ENCODE measurements at places on chromosomes 12 and 14.

GRCh38 chr14:83255015-83255726, 1721.5 kb upstream of the SEL1L start:
- DNase-seq = no peak

GRCh38 chr12:111868676-111869588, 26.9 kb downstream of the MAPKAPK5 start:
- DNase-seq = peak; percentile 48

- no peak for DNase-seq
Observed at GRCh38 chr12:110501399-110501751, 536 bp downstream of the VPS29 start.

GRCh38 chr14:64510825-64511671, 6.5 kb downstream of the ZBTB1 start:
- DNase-seq = no peak

DNA sequence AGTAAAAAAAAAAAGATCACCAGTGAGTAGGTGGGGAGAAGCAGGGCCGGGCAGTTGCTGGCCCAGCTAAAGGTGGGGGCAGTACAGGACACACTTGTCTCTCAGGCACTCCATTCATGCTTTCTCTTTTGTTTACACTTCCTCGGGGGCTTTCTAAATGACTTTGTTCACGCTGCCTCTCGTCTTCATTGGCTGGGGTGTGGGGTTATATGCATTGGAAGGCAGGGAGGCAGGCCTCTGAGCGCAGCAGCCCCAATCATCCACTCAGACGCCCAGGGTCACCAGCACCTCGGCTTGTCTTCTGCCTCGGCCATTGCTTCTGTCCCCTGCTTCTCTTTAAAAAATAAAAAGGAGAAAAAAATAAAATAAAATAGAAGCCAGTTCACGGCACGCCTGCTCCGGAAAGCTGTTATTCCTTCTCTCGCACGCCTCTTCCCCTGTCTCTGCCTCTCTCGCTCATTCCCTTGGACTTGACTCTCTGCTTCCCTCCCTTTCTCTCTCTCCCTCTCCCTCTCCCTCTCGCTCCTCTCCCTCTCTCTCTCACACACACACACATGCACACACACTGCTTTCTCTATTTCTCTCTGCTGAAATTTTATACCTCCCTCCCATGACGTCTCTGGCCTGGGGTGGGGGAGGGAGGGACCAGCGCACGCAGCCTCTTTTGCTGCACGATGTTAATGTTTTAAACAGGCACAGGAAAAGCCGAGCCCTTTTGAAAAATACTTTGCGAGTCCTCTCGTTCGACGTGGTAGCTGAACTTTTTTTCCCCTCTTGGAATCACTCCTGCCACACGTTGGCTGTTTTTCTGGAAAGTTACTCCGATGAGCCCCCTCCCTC, at the start of gene TGFB3:
TSS of gene TGFB3 (minus strand) at position 570 of the 840 bp plus-strand sequence. CDS start 1,102 bp downstream, outside the sequence.
- DNase-seq = no peak

DNA sequence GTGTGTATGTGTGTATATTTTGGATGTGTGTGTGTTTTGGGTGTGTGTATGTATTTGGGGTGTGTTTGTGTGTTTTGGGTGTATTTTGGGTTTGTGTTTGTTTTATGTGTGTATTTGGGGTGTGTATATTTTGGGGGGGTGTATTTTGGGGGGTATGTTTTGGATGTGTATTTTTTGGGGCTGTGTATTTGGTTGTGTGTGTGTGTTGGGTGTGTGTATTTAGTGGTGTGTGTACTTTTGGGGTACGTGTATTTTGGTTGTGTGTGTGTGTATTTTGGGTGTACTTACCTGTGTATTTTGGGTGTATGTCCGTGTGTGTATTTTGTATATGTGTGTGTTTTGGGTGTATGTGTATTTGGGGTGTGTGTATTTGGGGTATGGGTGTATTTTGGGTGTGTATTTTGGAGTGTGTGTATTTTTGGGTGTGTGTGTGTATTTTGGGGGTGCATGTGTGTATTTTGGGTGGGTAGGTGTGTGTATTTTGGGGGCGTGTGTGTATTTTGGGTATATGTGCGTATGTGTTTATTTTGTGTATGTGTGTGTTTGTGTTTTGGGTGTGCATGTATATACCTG, 16.7 kb upstream of the TCTN2 start:
- no peak for DNase-seq

- no peak for DNase-seq
Observed at GRCh38 chr14:96038558-96038919, 623 bp upstream of the C14orf132 start.

Data from iPS DF 19.7 (cell line).